ENCODE measurements at places on chromosomes 2 and 18. TPM values are rescaled to one million over a fixed set of nuclear protein-coding genes. Genes with fewer than 3 reads are reported as not detected.

DNA sequence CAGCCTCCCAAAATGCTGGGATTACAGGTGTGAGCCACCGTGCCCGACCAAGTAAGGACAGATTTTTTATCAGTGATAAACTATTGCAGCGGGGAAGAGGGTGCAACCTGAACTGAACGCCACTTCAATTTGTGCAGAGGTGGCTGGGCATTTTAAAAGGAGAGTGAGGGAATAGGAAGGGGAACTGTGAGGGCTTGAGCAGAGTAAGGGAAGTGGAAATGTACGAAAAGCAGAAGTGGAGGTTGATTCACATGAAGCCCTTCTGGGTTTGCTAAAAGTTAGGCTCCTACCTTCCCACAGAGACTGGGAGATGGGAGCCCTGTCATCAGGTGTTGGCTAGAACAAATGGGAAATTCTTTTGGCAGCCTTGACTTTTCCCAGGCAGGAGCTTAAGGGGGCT is 6.1 kb downstream of the STK11IP start:
- no peak for DNase-seq

The ANKRD53 gene
- total RNA-seq, result not detected

- no peak for DNase-seq
Observed at GRCh38 chr2:37090019-37090477, 5.7 kb downstream of the GPATCH11 start.

DNA sequence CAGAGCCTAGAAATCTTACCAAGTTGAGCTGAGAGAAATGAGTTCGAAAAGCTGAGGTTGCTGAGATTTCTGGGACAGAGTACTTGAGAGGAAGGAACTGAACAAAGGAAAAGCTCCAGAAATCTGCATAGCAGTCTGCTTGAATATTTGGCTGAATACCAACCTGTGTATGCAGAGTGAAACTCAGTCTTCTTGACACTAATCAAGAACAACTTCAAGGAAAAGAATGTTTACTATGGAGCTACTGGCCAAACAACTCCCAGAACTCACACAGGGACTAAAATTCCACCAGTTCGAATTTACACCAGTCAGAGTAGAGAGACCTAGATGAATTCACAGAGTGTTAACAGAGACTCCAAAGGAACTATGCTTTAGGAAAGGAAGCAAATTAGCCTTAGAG is 66.5 kb downstream of the USP37 start:
- no peak for DNase-seq

The MPV17 gene
- total RNA-seq, result 78.0 TPM

- no peak for DNase-seq
Observed at GRCh38 chr2:210593166-210593565, 36.8 kb downstream of the CPS1 start.

GRCh38 chr2:234388591-234388990 is 108.3 kb downstream of the ARL4C start:
- DNase-seq, result no peak

The CD226 gene
- 0.06 TPM for total RNA-seq

DNA sequence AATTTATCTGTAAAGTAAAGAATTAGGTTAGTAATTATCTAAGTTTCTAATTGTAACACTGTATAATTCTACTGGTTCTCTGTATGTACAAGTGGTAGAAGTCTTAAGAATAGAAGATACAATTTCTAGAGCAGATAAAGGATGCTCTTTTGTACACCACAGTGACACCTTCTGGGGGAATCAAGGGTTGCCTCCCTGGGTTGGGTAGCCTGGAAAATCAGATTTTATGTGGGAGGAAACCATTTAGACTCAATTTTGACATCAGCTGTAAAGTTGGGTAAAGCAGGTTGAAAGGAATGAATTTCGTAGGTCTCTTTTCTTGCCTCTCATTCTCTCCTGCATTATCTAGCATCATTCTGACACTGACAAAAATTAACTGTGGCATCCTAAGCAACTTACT is 354.8 kb downstream of the DCC start:
- peak; percentile 42 for DNase-seq

DNA sequence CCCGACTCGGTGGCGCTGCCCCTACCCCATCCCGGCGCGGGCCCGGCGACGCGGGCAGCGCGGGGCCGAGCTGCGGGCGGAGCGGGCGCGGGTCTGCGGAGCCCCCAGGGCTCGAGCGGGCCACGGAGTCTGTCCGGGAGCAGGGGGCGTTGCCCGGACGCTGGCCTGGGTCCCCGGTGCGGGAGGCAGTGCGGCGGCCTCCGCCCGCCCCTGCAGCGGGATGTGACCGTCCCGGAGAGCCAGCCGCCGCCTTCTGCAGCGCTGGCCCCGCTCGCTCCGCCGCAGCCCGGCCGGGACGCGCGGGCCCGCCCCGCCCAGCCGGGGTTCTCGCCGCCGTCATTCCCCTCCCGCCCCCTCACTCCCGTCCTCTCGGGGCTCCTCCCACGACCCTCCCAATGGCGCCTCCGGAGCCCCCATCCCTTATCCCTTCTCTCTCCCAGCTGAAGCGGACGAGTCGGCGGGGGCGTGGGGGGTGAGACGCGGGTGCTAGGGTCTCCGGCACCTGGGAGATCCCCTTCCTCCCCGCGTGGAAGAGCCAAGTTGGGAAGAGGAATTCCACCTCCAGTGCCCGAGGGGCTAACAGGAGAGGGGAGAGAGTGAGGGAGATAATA is at the start of gene FNDC4:
TSS of gene FNDC4 (minus strand) at position 257 of the 611 bp plus-strand sequence. CDS start 521 bp downstream, outside the sequence.
- peak; percentile 83 for DNase-seq

The PAIP2B gene
- total RNA-seq, result 12.5 TPM

Measured in neural progenitor cell (in vitro differentiated cells).